ENCODE measurements at places on chromosomes 3 and 15.

GRCh38 chr15:77010857-77011256, 15.9 kb downstream of the PSTPIP1 start:
- no peak for DNase-seq

DNA sequence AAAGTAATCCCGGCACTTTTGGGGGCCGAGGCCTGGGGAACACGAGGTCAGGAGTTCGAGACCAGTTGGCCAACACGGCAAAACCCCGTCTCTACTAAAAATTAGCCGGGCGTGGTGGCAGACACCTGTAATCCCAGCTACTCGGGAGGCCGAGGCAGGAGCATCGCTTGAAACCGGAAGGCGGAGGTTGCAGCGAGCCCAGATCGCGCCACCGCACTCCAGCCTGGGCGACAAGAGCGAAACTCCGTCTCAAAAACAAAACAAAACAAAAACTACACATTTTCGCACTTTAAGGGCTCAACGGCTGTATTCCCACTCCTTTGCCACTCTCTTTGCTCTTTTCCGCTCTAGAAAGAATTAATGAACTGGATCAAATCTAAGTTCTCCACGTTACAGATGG, 763 bp upstream of the TRNT1 start:
- no peak for DNase-seq

DNA sequence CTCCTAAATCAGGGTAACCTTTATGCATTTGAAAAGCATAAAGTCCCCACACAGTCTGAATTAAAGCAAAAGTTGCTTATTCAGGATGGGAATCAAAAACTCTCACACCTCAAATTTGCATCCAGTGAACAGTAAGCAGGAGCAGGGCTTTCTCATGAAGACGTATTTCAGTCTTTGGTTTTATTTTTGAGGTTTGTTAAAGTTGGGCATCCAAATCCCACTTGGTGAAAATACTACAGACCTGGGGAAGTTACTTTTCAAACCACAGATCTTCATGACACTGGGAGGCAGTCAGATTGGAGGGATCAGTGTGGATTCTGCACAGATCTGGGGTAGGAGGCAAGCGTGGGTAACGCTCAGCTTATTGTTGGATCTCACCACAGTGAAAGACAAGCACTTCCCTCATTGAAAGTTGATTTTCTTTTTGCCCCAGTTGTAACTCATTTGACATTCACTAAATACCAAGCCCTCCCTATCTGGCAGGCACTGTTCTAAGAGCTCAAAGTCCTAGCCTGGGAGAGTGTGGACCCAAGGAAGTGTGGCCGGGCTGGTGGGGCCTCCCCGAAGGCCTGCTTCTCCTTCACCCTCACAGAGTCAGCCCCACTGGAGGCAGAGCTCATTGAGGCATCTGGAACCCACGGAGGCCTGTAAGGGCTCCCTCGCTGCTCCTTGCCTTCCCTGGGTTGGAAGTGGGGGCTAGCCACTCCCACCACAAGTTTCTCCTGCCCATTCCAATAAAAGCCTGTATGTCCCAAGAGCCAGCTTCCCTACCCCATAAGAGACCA, 783 bp upstream of the ISG20 start:
- no peak for DNase-seq

GRCh38 chr3:141413391-141413790, 45.1 kb downstream of the ZBTB38 start:
- no peak for DNase-seq

All from GM10248 (cell line).